ENCODE measurements at places on chromosomes 6 and 20. TPM values are rescaled to one million over a fixed set of nuclear protein-coding genes. Genes with fewer than 3 reads are reported as not detected.

GRCh38 chr20:43824309-43825050 is 90.2 kb upstream of the TOX2 start:
- no peak for DNase-seq

The CTCFL gene
- total RNA-seq, result not detected

DNA sequence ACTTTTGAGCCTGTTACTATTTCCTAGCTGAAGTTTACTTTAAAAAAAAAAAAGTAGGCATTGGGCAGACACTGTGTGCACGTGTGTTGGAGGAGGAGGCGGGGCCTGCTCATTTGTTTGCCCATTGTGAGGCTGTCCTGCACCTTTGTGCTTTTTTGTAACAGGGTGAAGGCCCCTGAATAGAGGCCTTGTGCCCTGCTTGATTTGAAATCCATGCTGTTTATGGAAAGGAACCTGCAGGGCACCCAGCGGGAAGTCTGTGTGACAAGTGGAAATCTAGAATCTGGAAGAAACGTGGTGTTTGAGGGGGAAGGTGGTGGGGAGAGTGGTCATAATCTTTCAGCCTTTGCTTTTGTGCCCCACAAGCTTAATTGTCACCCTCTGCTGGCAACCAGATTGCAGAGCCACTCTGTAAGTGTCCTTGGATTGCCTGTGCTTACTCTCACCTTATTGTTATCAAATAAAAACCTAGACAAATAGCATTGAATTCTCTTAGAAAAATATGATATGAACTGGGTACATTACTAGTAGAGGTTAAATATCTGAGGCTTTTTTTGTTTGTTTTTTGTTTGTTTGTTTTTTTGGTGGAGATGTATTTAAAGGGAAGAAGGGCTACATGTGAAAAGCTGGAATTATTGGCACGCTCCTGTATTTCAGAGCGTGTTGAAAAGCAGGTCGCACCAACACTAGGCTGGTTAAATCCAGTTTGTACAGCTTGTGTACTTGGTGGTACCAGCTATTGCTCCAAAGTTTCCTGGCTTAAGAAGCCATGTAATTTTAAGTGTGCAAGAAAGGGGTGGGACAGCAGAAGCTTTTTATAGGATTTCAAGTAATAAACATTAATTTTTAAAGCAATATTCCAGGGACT is 156.3 kb downstream of the ARID1B start:
- DNase-seq, result no peak

The MCCD1 gene
- not detected for total RNA-seq

- DNase-seq, result peak; percentile 79
Observed at GRCh38 chr6:33694401-33694931, 17.0 kb downstream of the UQCC2 start.

DNA sequence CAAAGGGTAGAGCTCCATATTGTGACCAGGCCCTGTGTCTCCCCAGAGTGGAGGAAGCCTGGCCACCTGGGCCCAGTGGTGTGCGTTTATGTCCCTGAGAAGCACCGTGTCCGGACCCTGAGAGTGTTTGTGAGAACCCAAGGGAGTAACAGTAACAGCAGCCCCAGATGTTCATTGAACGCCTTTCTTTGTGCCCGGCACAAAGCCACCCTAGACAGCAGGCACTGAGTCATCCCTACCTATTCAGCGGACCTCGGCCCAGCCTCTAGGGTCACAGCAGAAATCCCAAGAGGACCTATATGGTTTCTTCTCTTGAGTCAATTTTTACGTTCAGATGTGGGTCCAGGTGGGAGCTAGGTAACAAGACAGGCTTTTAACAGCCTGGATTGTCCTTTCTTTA is 24.5 kb downstream of the BCAS4 start:
- DNase-seq, result no peak

The FABP7 gene
- 0.54 TPM for total RNA-seq

DNA sequence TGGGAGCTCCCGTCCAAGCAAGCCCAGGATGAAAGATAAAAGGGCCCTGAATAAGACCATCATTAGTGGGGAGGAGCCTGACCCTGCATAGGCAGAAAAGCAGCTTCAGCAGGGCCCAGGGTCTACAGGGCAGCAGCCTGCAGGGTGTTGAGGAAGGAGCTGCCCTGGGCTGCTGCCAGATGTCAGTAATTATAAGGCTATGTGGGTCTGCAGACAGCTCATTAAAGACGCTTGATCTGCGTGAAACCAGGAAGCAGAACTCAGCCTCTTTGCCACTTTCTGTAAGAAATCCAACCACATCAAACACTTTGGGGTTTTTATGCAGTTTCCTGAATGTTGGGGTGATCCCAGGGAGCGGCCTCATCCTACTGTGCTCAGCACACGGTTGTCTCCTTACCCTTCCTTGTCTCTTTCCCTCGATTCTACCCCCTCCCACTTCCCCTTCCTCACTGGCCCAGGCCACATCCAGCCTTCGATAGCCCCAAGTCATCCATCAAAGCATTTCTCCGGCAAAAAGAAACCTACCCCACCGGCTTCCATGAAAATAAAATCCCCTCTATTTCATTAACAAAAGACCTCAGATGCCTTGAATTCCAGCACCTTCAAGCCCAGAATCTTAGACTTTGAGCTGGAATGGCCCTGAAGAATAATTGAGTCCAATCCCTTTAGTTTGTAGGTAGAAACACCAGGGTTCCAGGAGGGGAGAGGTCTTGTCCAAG is 1.0 kb upstream of the TGM6 start:
- DNase-seq, result no peak

GRCh38 chr20:33434434-33434833 is 9.1 kb downstream of the SNTA1 start:
- DNase-seq, result no peak

GRCh38 chr6:151036869-151037680 is 171.6 kb downstream of the MTHFD1L start:
- DNase-seq, result peak; percentile 53

DNA sequence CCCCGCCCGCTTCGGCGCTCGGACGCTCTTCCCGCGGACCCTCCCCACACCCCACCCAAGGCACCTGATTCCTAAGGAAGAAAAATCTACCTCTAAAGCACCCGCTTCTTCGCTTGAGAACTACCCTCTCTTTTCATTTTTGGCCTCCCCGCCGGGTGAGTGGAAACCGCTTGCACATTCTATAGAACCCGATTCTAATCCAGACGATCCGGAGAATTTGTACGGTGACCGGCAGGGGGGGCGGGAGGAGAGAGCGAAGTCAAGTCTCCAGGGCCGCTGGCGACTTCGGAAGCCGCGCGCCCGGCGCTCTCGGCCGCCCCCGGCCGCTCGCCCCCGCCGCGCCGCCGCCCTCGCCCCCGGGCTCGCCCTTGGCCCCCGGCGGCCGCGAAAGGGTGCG is at the start of gene RBM24:
RBM24 (plus strand) TSS at position 262 of the 397 bp plus-strand sequence. CDS start 221 bp downstream, outside the sequence.
- peak; percentile 41 for DNase-seq

- DNase-seq, result peak; percentile 87
Observed at GRCh38 chr6:2478200-2478599, 232.8 kb upstream of the GMDS start.

The SRC gene
- total RNA-seq, result 153 TPM

DNA sequence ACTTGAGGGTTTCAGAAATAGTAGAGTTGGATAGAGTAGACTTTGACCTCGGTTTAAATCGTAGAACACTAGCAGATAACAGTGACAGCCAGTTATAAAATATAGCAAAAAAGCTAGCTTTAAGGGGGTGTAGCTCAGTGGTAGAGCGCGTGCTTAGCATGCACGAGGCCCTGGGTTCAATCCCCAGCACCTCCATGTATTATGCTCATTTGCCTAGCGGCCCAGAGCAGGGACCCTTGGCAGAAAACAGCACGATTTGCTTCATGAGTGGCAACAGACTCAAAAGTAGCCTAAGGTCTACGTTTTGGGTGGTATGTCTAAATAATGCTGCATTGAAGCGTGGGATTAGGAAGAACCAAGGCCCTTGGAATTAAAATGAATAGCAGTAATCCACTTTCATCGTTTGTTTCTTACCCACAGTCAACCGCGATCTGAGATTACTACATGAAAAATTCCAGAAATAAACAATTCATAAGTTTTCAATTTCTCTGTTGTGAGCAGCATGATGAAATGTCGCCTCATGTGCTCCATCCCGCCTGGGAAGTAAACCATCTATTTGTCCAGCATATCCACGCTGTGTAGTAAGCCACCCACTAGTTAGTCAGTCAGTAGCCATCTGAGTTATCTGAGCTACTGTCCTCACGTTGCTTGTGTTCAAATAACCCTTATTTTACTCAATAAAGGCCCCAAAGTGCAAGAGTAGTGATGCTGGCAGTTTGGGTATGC is 184.9 kb downstream of the GPX5 start:
- DNase-seq, result peak; percentile 73

The E2F1 gene
- total RNA-seq, result 60.9 TPM

The VSX1 gene
- not detected for total RNA-seq

- DNase-seq, result no peak
Observed at GRCh38 chr20:24733416-24733815, 215.7 kb upstream of the CST7 start.

- no peak for DNase-seq
Observed at GRCh38 chr20:20744170-20744725, 31.8 kb upstream of the RALGAPA2 start.

- DNase-seq, result peak; percentile 94
Observed at GRCh38 chr20:53826597-53827291, 233.1 kb upstream of the ZNF217 start.

DNA sequence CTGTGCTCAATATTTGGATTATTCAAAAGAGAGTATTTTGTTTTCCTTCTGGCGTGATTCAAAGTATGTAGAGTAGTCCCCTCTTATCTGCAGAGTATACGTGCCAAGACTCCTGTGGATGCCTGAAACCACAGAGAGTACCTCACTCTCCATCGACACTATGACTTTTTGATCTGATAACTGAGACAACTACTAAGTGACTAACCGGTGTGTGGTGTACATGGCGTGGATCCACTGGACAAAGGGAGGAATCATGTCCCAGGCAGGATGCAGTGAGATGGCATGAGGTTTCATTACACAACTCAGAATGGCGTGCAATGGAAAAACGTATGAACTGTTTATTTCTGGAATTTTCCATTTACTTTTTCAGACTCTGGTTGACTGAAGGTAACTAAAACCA is 112.2 kb upstream of the PDE7B start:
- DNase-seq, result no peak

- no peak for DNase-seq
Observed at GRCh38 chr6:71124340-71124739, 164.3 kb upstream of the OGFRL1 start.

GRCh38 chr20:10077886-10078285 is 43.1 kb downstream of the ANKEF1 start:
- no peak for DNase-seq

- DNase-seq, result no peak
Observed at GRCh38 chr20:3383878-3384495, 23.5 kb downstream of the DNAAF9 start.

The EYS gene
- not detected for total RNA-seq

Measured in Caki2 (cell line).